ENCODE measurements at places on chromosomes 1 and 21. TPM values are rescaled to one million over a fixed set of nuclear protein-coding genes. Genes with fewer than 3 reads are reported as not detected.

- no peak for DNase-seq
These were observed 9.9 kb upstream of the CFHR2 start for GRCh38 chr1:196933531-196934189.

- DNase-seq, result no peak
These were observed 20.7 kb upstream of the POFUT2 start for GRCh38 chr21:45308194-45309068.

DNA sequence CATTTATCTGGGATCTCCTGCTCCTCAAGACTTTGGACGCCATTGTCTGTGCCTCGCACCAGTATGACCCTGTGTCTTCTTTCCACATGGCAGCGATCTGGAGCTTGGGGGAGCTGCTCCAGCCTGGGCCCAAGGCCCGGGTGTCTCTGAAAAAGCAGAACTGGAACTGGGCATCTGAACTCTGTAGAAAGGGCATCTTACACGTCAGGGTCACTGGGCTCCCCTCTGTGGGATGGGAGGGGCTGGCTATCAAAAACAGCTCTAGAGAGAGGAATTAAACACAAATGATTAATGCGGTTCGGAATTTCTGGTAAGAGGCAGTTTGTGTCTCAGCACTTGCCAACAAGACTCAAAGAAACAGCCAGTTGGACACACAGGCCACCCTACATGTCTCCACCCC is 16.1 kb downstream of the FCRL1 start:
- DNase-seq, result no peak

- no peak for DNase-seq
These were observed 187.2 kb upstream of the AJAP1 start for GRCh38 chr1:4467241-4467640.

GRCh38 chr1:228273720-228274451 is 66.0 kb downstream of the OBSCN start:
- DNase-seq, result no peak

GRCh38 chr1:182507685-182508084 is 57.7 kb downstream of the RGSL1 start:
- DNase-seq, result no peak

DNA sequence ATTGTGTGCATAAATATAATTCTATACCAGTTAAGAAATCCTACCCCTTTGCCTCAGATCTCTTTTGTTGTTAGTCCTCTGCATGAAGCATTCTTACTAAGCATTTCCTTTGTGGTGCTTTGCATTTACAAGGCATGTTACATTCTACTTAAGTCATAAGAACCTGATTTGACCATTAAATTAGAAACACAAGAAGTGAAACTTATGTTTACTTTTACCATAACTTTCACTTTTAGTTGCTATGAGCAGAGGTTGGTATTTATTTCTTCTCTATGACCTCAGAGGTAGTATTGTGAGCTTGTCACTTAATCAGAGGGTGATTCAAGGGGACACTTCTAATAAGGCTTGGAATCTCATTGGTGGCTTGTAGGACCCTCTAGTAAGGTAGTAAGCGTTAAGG is 9.0 kb downstream of the FAM20B start:
- DNase-seq, result no peak

GRCh38 chr1:147781056-147781471 is 20.7 kb upstream of the GJA5 start:
- no peak for DNase-seq

- no peak for DNase-seq
These were observed 1.5 kb downstream of the ATP8B2 start for GRCh38 chr1:154326546-154327465.

- no peak for DNase-seq
These were observed 81.8 kb upstream of the WARS2 start for GRCh38 chr1:119222271-119222670.

DNA sequence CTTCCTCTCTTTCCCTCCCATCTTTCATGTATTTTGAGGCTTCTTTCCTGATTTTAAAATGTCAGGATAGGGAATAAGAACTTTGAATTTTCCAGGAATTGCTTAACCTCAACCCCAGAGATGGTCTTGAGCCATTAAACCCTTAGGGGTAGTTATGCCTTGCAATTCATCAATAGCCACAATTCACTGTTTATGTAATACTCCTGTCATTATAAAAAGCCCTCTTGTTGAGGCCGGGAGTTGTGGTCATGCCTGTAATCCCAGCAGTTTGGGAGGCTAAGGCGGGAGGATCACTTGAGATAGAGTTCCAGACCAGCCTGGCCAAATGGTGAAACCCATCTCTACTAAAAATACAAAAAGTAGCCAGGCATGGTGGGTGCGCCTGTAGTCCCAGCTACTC is 24.5 kb downstream of the SPATA45 start:
- no peak for DNase-seq

GRCh38 chr21:34675871-34676270 is 7.1 kb downstream of the CLIC6 start:
- no peak for DNase-seq

- no peak for DNase-seq
These were observed 60.1 kb downstream of the MAP3K21 start for GRCh38 chr1:233387585-233387984.

- DNase-seq, result no peak
These were observed 278.4 kb downstream of the PTPRC start for GRCh38 chr1:198917226-198917625.

DNA sequence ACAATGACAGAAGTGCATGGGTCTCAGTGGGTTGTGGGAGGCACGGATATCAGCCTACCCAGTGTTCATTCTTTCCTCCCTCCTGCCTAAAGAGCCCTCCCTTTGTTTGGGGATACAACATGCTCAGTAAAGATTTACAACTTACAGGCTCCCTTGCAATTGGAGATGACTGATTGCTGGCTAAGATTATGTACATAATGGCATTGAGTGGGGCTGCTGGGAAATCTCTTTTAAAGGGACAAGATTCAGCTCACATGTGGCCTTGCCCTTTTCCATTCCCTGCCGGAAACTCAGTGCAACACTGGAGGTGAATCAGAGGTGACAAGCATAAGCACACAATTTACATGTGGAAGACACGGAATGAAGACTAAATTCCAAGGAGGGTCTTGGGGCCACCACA is 83.7 kb upstream of the CHRM3 start:
- no peak for DNase-seq

GRCh38 chr1:189374816-189375215 is 1102.8 kb downstream of the BRINP3 start:
- no peak for DNase-seq

DNA sequence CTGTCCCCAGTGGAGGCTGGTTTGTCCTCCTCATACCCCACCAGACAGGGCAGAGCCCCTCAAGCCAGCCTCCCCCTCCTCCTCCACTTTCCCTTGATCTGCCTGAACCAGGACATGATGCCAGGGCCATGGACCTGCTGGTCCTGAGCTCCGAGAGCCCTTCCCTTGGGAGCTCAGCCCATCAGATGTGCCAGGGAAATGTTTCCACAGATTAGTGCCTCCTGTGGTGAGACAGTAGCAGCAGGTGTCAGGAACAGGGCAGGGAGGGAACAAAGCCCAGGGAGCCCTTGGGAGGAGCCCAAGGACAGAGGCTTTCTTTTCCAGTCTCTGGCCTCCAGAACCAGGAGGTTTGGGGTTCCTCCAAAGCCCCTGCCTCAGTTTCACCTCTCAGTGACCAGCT is 14.6 kb upstream of the SLC41A1 start:
- no peak for DNase-seq

- DNase-seq, result no peak
These were observed 82.9 kb downstream of the NIBAN1 start for GRCh38 chr1:184891440-184891839.

GRCh38 chr1:53294567-53294966 is 33.3 kb downstream of the LRP8 start:
- no peak for DNase-seq

- no peak for DNase-seq
These were observed 75.8 kb downstream of the RRAGC start for GRCh38 chr1:38783640-38784229.

- no peak for DNase-seq
These were observed 45.1 kb downstream of the PDPN start for GRCh38 chr1:13628711-13629110.

SPRR3 gene
- not detected for total RNA-seq

SERTAD4 gene
- total RNA-seq, result 0.29 TPM

KRTAP13-1 gene
- not detected for total RNA-seq

NBPF6 gene
- total RNA-seq, result not detected

DRAXIN gene
- total RNA-seq, result 0.03 TPM

ADAMTS4 gene
- total RNA-seq, result 0.14 TPM

ALPL gene
- total RNA-seq, result 0.12 TPM

LAMC1 gene
- 540 TPM for total RNA-seq

SFN gene
- total RNA-seq, result 23.1 TPM

MYCL gene
- total RNA-seq, result 0.77 TPM

OLIG2 gene
- not detected for total RNA-seq

CRTC2 gene
- total RNA-seq, result 17.0 TPM

HAO2 gene
- total RNA-seq, result not detected

NTMT2 gene
- total RNA-seq, result not detected

CNTN2 gene
- total RNA-seq, result 0.20 TPM

CAMSAP2 gene
- 49.7 TPM for total RNA-seq

All from NCI-H460 (cell line).